ENCODE measurements at places on chromosomes 11 and 22.

DNA sequence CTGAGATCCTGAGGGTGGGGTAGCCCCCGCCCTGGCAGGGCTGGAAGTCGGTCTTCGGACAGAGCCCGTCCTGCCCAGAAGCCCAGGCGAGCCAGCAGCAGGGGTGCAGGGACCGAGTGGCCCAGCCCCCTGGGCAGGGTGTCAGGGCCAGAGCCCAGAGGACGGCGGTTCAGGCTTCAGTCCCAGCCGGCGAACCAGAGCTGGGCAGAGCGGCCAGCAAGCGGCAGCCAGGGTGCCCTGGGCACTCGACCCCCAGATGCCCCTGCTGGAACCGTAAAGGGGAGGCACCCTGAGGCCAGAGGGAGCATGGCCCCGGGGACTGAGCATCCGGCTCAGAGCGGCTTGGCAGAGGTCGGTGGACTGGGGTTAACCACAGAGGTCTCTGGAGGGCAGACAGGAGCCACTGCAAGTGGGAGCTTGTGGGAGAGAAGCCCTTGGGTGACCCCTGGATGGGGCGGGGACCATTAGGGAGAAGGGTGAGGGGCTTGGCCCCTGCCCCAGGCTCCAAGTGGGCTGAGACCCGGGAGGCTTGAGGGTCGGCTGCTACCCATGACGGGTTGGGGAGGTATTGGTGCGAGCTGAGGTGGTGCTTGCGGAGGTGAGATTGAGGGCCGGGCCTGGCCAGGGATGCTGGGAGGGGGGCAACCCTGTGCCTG lies 15.9 kb downstream of the LSP1 start:
- DNase-seq = no peak

- DNase-seq = no peak
Measured at GRCh38 chr22:19756288-19757128, 4.1 kb upstream of the TBX1 start.

GRCh38 chr11:132078264-132079076 lies 708.1 kb downstream of the NTM start:
- no peak for DNase-seq

DNA sequence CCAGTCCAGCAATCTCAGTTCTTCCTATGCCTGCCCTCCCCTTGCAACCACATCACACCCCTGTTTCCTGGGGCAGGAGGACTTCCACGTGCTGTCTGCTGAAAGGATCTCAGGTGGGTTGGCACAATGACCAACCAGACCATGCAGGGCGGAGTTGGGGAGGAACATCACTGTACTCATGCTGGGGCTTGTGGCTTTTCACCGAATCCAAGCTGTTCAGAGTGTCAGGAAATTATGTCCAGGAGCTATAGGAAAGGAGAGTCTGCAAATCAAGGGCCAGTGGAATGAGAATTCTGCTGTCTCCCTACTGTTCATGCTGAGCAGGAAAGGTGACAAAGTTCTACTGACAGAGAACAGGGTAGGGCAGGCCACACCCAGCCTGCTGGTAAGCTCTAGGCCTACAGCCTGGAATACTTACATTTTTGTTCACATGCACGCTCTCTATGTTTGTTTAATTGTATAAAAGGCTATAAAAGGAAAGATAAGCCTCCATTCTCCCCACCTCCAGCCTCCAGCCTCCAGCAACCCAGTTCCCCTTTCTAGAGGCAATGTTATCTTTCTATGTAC lies 1.7 kb upstream of the PLAAT2 start:
- DNase-seq = no peak

DNA sequence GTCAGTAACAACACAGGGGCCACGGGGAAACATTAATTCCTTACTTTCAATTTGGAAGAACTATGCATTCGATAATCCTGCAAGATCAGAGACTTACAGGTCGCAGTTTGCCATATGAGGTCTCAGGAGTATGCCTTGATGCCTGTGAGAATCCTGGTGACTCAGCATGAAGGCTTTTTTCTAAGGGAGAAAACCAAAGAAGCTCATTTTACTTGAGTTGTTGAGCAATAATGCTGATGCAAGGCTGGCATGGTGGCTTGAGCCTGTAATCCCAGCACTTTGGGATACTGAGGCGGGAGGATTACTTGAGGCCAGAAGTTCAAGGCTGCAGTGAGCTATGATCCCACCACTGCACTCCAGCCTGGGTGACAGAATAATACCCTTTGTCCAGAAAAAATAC lies 26.6 kb downstream of the ATG16L2 start:
- DNase-seq = no peak

- DNase-seq = no peak
Measured at GRCh38 chr11:58930926-58931325, 8.4 kb upstream of the GLYATL1 start.

DNA sequence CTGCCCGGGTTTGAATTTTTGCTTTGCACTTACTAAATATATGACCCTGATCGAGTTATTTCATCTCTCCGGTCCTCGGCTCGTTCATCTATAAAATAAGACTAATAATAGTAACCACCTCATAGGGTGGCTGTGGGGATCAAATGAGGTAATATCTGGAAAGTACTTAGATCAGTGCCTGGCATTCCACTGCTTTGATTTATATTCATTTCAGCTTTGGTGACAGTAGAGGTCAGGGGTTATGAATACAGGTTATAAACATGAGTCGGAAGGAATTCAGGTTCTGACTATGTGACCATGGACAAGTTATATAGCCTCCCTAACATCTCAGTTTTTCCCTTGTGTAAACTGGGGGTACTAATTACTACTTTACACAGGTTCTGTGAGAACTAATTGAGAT lies 2.9 kb upstream of the TEAD1 start:
- DNase-seq = no peak

DNA sequence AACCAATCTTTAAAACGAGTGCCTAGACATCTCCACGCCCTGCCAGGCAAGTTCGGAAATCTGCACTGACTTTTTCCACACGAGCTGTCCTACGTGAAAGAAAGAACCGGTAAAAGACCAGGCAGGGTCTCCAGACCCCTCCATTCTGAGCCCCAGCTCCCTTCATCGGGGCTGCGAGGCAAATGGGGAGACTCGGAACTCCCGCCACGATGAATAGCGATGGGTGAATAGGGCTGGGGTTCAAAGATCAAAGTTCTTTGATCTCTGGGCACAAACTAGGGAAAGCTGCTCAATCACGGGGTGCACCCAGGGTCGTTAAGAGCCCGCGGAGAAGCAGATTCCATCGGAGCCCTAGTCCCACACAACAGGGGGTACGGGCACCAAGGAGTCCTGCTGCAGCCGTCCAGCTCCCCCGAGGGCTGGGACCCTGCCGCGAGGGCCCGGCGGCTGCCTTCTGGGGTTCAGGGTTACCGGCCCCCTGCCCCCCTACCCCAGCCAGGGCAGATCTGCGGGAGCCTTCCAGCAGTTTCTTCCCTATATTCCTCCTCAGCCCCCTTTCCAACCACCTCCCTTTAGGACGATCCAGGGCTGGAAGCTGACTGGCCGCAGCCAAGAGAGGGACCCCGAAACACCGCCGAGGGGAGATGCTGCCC lies 1.1 kb downstream of the LRP4 start:
- no peak for DNase-seq

- DNase-seq = peak; percentile 92
Measured at GRCh38 chr22:50085211-50085972, at the start of gene MLC1. Gene MLC1, minus strand, starts transcription at chr22:50085426. Its CDS starts 524 bp downstream, at chr22:50084902.

- DNase-seq = no peak
Measured at GRCh38 chr11:69425895-69426544, 55.4 kb upstream of the LINC01488 start.

- no peak for DNase-seq
Measured at GRCh38 chr11:57668434-57668782, 494 bp downstream of the ZDHHC5 start.

- DNase-seq = no peak
Measured at GRCh38 chr11:126914941-126915340, 85.6 kb downstream of the KIRREL3 start.

- no peak for DNase-seq
Measured at GRCh38 chr11:24264868-24265267, 232.0 kb upstream of the LUZP2 start.

DNA sequence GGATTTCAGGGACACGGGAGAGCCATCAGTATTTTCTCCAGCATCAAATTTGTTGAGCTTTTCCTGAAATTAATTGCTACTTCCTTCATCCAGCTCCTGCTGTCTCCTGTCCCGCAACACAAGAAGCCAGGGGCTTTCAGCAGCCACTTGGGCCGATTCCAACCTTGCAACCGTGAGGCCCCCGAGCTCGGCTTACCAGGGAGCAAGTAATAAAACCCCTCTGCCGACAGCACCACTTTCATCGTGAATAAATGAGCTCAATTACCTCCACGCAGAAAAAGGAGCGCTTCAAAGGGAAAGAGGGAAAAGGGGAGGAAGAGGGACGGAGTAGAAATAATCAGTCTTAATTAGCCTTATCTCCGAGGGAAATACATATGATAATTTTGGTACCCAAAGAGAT lies 76.6 kb downstream of the CELSR1 start:
- no peak for DNase-seq

GRCh38 chr11:121300313-121300971 lies 7.9 kb downstream of the SC5D start:
- DNase-seq = no peak

- no peak for DNase-seq
Measured at GRCh38 chr11:69294571-69295078, 670 bp downstream of the MYEOV start.

GRCh38 chr11:116865696-116866095 lies 28.3 kb upstream of the APOA1 start:
- no peak for DNase-seq

DNA sequence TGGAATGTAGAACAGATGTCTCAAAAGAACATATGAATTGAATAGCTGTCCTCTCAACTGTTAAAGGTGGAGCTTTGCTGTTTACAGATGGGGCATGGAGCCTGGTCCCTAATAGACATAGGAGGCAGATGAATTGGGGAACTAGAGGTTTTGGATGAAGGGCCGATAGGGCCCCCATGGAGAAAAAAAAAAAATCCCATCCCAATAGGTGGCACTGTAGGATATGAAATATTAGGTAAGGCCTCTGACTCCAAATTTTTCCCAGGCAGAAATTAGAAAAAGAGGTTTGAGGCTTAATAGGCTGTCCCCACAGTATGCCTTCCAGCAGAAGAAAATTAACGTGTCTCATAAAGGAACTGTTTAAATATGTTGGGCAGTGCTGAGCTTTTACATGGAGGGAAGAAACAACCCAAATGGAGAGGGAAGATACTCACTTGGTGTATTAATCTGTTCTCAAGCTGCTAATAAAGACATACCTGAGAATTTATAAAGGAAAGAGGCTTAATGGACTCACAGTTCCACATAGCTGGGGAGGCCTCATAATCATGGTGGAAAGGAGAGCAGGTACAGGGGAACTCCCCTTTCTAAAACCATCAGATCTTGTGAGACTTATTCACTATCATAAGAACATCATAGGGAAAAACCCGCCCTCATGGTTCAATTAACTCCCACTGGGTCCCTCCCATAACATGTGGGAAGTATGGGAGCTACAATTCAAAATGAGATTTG lies 30.1 kb upstream of the TMEM45B start:
- no peak for DNase-seq

DNA sequence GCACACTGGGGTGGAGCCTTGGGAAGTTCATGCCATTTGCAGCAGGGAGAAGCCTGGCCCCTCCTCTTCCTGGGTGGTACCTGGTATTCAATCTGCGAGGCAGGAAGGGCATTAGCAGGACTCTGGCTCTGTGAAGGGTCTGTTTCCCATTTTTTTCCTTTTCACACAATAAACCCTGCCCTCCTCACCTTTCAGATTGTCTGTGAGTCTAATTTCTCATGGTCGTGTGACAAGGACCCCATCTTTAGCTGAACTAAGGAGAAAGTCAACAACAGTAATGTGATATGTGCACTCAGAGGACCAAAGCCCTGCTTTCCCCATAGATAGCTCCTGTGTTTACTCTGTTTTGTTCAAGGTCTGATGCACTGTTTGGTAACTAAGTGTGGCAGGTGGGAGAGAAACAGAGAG lies 26.6 kb upstream of the CASP4 start:
- no peak for DNase-seq

- DNase-seq = no peak
Measured at GRCh38 chr11:79960461-79960860, 519.6 kb upstream of the TENM4 start.

DNA sequence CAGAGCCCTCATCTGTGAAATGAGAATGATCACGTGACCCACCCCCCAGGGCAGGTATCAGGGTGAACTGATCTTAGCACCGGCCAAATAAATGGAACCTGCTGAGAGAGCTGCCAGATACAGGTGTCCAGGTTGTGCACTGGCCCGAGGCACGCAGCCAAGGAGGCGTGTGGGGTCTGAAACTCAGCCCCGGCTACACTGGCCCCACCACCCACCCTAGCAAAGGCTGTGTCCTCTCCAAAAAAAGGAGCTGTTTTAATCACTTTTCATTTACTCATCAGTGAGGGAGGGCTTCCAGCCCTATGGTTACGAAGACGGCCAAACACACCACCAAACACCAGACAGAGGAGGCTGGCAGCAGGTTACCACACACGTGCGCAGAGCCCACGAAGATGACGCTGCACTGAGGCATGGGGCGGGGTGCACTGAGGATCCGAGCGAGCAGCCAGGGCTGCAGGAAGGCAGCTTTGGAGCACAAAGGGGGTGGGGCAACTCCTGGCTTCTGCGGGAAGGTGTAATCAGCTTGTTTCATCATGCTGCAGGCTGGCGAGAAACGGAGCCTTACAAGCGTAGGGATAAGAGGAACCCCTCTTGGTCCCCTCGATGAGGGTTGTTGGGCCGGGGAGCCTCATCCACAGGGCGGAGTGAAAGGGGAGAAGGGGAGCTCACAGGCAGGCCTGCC lies 19.5 kb upstream of the SLC22A12 start:
- no peak for DNase-seq

DNA sequence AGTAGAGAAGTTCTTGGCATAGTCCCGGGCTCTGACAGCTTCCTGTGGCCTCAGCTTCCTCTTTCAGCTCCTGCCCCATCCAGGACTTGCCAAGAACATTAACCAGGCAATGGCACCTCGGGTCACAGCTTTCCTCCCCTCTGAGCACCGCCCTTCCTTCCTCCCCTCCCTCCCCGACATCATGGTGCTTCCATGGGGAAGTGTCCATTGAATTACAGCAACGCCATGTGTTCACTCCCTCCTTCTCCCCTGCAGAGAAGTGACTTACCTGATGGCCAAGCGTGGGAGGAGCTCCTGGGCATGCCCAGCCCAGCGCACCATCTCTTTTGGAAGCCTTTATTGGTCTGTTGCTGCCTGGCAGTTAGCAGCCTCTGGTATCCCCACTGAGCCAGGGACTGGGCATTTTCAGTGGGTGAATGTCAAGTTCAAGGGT lies 25.8 kb upstream of the DAGLA start:
- no peak for DNase-seq

- DNase-seq = no peak
Measured at GRCh38 chr11:72038491-72038890, 39.8 kb downstream of the IL18BP start.

- DNase-seq = no peak
Measured at GRCh38 chr11:59883597-59883996, 5.0 kb downstream of the OOSP3 start.

- no peak for DNase-seq
Measured at GRCh38 chr22:45211848-45212247, 28.8 kb downstream of the KIAA0930 start.
